ENCODE measurements at places on chromosomes 6 and 20.

GRCh38 chr6:160298121-160298520, 39.5 kb upstream of the SLC22A2 start:
- no peak for DNase-seq

GRCh38 chr20:2001119-2001518, 7.3 kb upstream of the PDYN start:
- DNase-seq: no peak

GRCh38 chr6:18171871-18172270, 16.6 kb downstream of the KDM1B start:
- no peak for DNase-seq

GRCh38 chr6:43698584-43699349, 11.2 kb upstream of the MRPS18A start:
- peak; percentile 35 for DNase-seq
